ENCODE measurements at places on chromosomes 13 and 19.

- DNase-seq, result no peak
Observed at GRCh38 chr13:33728271-33729037, 89.5 kb upstream of the RFC3 start.

- DNase-seq, result no peak
Observed at GRCh38 chr13:48621056-48621455, 32.7 kb upstream of the CYSLTR2 start.

DNA sequence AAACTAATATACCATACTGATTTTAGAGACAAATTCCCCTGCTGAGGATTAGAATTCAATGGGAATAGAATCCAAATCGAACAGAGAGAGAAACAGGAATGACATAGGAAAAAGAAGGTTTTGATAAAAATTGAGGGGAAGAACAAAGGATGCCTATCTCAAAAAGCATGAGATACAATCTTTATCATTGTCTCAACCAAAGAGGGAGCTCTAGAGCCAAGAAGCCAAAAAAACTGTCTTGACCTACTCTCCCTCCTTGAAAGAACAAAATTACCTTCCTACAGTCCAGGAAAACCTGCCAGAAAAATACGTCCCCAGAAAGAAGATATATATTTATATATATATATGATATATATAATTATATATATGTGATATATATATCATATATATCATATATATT, 39.2 kb upstream of the MIR17HG start:
- DNase-seq, result no peak

DNA sequence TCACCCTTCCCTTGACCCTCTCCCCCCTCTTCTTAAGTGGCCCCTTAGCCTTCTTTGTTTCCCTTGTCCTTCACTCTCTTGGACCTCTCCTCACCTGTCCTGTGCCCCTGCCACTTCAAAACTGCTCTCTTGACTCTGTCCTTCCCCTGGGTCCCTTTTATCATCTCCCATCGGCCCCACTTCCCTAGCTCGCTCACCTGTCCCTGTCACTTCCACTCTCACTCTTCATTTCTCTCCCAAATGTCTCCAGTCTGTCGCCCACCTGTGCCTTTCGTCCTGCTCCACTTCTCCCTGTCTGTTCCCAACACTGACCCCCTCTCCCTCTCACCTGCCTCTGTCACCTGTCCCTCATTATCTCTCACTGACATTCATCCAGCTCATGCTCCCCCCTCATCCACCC, 699 bp downstream of the IFNL1 start:
- no peak for DNase-seq

- no peak for DNase-seq
Observed at GRCh38 chr13:40966298-40966697, 52.8 kb downstream of the ELF1 start.

DNA sequence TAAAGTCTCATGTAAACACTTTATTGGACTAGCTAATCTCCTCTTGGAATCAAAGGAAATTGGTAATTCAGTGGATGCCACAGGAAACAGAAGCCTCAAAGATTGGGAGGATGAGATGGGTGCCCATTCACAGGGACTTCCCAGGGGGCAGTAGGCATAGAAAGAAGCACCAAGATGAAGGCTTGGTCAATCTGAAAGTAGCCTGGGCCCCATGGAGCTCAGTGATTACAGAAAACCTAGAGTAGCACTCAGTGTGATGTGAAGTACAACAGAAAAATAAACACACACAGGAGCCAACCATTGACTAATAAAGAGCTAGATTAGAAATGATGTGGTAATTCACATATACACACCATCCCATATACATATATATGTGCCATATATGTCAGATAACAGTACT, 560.6 kb downstream of the TBC1D4 start:
- DNase-seq, result no peak

GRCh38 chr13:102687520-102687919, 7.3 kb downstream of the METTL21C start:
- DNase-seq, result no peak

DNA sequence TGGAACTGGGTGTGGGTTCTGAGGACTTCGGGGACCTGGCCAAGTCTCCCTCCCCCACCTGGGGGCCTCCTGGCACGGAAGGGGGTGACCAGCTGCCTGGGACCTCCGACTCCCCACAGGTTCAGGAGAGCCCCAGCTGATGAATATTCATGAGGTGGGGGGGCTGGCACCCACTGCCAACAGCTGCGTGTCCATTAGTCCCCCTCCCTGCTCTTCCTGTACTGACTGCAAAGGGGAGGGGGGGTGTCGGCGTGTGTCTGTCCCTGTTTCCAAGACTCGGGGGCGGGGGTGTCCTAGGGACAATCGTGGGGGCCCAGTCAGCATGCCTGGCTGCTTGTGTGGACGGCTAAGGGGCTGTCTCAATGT, 10.6 kb upstream of the NFIX start:
- DNase-seq, result no peak

DNA sequence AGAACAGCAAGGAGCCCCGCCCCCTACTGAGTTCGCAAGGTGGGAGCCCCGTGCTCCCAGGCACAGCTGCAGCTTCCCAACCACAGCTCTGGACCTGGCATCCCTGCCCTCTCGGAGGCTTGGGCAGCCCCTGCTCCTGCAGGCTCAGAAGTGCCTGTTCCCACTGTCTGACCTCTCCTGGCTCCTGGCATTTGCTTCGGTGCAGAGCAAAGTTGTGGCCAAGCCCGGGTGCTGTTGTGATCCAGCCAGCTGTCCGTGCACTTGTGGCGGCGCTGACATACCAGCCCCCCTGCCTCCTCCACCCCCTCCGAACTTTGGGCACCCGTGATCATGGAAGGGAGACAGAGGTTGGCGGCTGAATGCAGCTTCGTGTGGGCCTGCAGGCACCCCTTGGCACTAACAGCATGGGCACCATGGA, 1386.8 kb downstream of the PCDH9 start:
- no peak for DNase-seq
